ENCODE measurements at places on chromosomes 5 and 9.

GRCh38 chr9:87776481-87777379 is 50.8 kb downstream of the CTSL start:
- DNase-seq, result no peak

GRCh38 chr9:114387680-114388356 is at the start of gene AKNA:
Gene AKNA, minus strand, starts transcription at chr9:114387982. Its CDS starts 6,649 bp downstream, at chr9:114381333.
- peak; percentile 84 for DNase-seq

GRCh38 chr5:32290922-32291321 is 21.8 kb downstream of the MTMR12 start:
- DNase-seq, result no peak

- DNase-seq, result peak; percentile 40
These were observed 2.8 kb downstream of the TENT4A start for GRCh38 chr5:6715758-6716628.

DNA sequence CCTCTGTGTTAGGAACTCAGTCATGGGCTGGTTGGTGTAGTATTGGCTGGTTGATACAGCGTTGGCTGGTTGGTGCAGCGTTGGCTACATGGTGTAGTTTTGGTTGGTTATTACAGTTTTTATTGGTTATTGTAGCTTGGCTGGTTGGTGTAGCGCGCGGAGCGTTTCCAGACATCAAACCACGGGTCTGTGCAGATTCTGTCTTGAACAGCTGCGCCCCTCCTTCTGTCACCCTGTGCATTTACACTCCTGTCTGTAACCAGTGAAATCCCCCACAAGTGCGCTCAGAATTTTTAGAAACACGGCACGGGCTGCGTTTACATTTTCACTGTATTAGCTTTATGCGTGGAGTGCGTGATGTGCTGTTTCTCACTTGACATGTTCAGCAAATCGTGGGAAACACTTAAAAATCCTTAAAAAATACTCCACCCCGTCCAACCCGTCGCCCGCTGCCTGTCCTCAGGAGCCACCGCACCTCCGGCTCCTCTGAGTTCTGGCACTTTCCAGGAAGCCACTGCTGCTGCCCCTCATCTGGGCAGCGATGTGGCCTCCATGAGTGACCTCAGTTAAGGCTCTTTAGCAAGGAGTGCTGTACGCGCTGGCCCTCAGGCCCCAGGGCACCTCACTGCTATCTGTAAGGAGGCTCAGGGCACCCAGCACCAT is 20.8 kb downstream of the NKD2 start:
- no peak for DNase-seq

- no peak for DNase-seq
These were observed 104.3 kb downstream of the TRPM6 start for GRCh38 chr9:74783408-74783807.

GRCh38 chr5:31688515-31689092 is 49.7 kb downstream of the PDZD2 start:
- no peak for DNase-seq

DNA sequence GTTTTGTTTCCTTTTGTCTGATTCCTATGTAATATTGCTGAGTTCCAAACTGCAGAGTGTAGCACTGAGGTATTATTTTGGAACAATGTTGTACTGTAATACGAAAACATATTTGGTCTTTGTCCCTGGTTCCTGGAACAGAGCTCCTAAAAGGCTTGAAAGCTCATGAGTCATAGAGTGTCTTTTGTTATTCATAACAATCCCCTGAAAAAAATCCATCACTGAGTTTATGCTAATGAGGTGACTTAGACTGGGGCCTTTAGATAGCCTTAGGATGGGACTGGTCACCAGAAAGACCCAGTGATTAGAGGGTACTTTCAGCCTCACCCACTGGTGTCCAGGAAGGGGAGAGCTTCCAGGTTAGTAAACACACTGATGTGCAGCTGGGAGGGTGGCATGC is 132.7 kb upstream of the POU5F2 start:
- DNase-seq, result no peak

DNA sequence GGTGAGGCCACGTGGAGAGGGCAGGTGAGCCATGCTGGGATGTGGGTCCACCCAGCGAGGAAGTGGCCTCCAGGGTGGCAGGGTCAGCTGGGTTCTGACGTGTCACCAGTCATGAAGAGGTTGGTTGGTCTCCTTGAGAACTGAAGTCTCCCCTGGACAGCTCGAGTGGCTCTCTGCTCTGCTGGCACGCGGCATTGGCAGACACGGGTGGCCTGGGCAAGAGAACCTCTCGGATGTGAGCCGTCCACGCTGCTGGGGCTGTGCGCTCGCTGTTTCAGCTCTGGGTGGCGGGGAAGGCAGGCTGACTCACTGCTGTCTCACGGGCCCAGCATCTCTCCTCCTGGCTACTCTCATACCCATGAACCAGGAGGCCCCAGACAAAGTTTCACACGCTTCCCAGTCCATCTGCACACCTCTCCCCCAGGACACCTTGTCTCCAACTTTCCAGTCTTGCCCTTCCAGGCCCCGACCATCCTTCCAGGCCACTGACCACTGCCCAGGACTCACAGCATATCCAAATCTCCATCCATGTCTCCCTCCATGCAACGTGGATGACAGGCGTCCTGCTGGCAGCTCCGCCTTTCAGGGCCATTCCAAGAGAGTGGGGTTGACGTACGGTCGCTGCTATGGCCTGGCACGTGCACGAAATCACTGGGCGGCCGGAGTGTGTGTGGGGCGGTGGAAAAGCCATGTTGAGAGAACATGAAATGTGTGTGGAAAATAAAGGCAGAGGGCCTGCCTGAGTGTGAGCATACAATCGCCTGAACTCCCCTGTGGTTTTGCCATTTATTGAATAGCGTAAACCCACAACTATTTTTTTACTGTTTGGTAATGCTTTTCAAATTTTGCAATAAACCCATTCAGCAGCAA is 145.0 kb upstream of the COL5A1 start:
- peak; percentile 6 for DNase-seq

DNA sequence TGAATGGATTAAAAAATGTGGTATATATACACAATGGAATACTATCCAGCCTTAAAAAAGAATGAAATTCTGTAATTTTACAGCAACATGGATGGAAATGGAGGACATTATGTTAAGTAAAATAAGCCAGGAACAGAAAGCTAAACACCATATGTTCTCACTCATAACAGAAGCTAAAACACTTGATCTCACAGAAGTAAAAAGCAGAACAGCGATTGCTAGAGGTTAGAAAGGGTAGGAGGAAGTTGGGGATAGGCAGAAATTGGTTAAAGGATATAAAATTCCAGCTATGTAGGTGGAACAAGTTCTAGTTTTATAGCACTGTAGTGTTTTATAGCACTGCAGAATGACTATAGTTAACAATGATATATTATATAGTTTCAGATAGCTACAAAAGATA is 15.8 kb downstream of the MARCHF3 start:
- DNase-seq, result no peak
